ENCODE measurements at places on chromosomes 7 and 10. TPM values are rescaled to one million over a fixed set of nuclear protein-coding genes. Genes with fewer than 3 reads are reported as not detected.
A peak's percentile ranks its signal among the peaks of the same experiment; 100 is the strongest.

- DNase-seq, result peak; percentile 27
Observed at GRCh38 chr10:94075506-94075905, 81.8 kb downstream of the PLCE1 start.

GRCh38 chr7:159031135-159031701 lies 113.4 kb downstream of the VIPR2 start:
- DNase-seq, result no peak

C10orf120 gene
- total RNA-seq, result not detected

ADAM22 gene
- 1.4 TPM for total RNA-seq

DNA sequence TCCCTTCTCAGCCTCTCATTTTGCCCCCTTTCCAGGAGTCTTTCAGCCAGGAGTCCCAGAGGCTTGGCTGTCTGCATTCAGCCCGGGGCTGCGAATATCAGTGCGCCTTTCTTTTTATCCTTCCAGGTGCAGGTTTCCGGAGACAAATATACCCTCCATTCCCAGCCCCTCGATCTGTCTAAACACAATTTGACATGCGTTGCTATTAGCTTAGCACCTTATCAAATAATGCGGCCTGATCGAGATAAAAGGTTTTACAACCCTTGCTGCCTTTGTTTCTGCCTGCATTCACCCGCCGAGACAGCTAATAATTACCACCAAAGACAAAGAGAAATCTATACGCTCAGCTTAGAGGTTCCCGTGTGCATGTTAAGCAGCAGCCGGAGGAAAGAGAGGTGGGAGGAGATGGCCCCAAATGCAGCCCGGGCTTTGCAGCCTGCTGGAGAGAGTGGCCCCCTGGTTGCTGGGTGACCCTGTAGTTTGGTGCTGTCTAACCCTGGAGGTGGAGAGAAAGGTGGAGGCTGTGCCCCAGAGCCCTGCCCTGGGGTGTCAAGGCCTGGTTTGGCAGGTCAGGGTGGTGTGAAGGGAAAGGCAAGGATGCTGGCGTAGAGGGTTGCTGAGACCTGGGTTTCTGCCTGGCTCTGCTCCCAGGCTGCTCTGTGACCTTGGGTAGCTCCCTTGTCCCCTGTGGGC lies 185.3 kb downstream of the RPS24 start:
- DNase-seq, result no peak

OPALIN gene
- not detected for total RNA-seq

- DNase-seq, result no peak
Observed at GRCh38 chr10:97505152-97505551, 6.4 kb downstream of the UBTD1 start.

GRCh38 chr10:60937784-60938654 lies 6.0 kb downstream of the RHOBTB1 start:
- DNase-seq, result peak; percentile 75

DNA sequence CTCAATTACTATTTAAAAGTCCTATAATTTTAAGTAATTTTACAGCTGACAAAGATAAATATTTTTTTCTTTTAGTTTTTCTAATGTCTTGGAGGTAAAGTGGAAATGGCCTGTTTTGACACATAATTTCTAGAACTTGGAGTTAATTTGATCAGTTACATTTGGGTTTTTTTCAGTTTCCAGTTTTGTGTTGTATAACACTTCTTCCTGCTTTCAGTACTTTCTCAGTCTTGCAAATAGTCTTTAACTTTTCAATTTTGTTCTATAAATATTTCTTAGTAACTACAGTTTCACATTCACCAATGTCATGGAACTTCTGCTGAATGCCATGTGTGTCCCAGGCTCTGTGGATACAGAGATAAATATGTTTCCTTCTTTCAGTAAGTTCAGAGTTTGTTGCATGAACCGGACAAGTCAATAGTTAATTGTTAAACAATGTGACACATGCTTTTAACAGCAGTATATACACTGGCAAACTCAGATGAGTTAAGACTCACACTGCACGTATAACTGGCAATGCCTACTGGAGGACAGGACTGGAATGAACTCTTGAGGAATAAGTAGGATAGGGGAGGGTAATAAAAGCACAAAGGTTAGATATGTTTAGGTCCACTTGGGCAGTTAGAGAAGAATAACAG lies 4.6 kb downstream of the SHOC2 start:
- DNase-seq, result no peak

DNA sequence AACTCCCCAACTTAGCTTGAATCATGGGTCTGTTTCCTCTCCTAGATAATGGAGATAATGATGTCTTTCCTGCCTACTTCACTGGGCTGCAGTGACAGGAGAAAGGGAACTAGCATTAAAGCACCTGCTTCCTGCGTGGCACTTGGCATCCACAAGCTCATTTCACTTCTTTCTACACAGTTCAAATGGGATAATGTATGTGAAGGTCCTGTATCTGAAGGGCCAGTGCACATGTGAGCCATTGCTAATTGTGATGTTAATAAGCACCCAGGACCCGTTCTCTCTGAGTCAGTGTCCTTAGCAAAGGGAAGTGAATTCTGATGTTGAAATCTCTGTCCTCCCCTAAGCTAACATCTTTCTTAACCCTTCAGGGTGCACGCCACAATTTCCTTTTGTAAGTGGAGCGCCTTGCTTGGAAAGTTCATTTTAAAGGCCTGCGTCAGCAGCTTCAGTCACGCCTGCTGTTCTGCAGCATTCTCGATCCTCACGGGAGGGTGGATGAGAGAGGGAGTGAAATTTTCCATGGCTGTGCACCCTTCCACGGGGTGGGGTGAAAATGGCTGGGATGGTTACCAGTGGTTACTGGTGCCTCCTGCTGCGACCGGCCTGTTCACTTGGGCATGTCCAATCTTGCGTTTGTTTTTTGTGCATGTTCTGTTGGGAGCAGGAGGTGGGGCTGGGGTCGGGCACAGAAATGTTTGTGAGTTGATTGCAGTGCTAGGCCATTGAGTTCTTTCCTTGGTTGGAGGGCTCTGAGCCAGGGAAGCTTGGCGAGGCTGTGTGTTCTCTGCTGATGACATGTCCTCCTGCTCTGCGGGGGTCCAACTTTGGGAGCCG lies 59.2 kb downstream of the HK1 start:
- DNase-seq, result peak; percentile 70

DNA sequence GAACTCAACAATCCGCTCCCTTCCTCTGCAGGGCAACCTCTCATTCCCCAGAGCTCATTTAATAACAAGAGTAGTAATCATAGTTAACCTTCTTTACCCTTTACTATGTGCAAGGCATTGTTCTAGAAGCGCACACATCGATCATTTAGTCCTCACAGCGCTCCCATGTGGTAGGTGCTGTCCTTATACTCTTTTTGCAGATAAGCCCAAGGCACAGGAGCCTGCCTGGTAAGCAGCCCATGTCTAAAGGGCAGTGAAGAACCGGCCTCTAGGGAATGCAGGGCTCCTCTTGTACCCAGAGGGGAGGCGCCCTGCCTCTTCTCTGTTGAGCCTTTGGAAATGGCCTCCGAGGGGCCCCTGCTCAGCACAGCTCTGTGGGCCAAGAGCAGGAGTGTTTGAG lies 14.3 kb downstream of the CHST3 start:
- no peak for DNase-seq

DNA sequence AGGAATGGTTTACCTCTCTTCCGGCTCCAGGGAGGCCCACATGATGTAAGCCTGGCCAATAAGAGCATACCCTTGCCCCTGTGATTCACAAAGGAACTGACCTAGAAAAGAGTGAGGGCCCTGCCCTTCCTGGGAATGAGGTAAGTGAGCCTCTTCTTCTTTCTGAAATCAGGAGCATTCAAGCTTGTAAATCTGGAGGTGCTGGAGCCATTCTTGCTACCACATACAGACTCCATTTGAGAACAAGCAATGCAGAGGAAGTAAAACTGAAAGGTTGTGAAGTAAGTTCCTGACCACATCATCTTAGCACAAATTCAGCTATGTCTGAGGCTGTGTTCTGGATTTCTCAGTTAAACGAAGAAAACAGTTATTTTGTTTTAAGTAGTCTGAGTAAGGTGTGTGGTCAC lies 132.2 kb downstream of the CD36 start:
- peak; percentile 76 for DNase-seq

TUBB8 gene
- 0.22 TPM for total RNA-seq

GRCh38 chr10:72353028-72353964 lies 1.4 kb downstream of the DNAJB12 start:
- peak; percentile 28 for DNase-seq
